NCI-H2029 treated with DMSO at 0.1 percent for 48 hours (cell line): ENCODE measurements at places on chromosomes 4 and X.

GRCh38 chr4:48470570-48470969, 12.6 kb upstream of the SLC10A4 start:
- no peak for DNase-seq

DNA sequence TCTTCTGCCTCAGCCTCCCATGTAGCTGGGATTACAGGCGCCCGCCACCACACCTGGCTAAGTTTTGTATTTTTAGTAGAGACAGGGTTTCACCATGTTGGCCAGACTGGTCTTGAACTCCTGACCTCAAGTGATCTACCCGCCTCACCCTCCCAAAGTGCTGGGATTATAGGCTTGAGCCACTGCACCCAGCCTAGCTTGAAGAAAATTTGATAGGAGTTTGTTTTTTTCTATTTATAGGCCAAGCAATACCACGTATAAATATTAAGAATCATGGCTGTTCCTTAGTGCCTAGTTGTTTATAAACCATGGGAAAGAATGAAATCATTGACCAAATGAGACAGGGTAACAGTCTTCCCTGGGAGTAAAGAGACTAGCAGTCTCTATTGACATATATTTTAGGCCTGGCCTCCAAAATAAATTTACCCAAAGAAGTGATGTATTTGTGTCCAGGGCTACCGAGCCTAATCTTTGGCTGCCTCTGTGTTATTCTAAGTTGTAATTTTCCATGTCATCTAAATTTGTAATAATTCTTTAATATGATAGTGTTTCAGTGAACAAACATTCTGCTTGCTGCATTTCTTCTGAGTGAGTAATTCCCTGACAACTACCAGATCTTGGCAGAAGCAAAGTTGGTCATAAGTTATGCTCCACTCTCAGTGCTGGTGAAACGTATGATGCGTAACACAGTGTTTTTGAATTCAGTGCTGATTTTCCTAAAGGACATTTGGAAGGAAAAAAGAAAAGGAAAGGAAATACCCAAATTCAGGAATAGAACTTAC, 10.3 kb downstream of the PKD2 start:
- DNase-seq: no peak

- no peak for DNase-seq
Measured at GRCh38 chrX:13702111-13702789, 13.3 kb downstream of the RAB9A start.

DNA sequence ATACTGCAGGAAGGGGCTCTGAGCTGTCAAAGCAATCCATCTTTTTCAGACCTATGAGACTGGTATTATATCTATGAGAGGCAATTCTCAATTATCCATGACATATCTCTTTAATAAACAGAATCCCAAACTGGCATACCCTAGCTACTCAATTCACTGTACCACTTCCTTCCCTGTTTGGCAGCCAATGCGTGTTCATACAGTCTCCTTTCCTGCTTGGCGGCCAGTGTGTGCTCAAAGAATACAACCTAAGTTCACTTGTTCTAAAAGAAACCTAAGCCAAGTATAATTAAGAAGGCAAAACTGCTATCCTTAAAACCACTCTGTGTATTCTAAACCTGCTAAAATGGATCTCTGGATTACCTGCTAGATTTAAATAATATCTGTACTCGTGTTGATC, 38.3 kb downstream of the ARHGEF9 start:
- DNase-seq: no peak

GRCh38 chr4:86184216-86184900, 175.5 kb downstream of the MAPK10 start:
- no peak for DNase-seq

DNA sequence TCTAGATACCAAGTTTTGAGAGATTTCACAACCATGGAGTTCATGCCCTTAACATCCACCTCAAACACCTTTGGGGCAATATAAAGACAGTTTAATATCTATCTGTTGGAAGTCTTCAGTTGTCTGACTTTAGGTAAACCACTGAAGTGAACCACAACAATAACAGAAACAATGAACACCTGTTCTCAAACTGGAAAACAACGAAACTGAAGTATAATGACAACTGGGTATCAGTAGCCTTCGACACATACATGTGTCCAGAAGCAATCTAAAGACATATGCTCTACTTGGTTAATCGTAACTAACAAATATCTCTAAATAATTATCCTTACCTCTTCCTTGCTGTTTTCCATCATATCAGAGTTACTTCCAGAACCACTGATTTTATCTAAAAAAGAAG, 87.8 kb downstream of the ATRX start:
- DNase-seq: no peak

DNA sequence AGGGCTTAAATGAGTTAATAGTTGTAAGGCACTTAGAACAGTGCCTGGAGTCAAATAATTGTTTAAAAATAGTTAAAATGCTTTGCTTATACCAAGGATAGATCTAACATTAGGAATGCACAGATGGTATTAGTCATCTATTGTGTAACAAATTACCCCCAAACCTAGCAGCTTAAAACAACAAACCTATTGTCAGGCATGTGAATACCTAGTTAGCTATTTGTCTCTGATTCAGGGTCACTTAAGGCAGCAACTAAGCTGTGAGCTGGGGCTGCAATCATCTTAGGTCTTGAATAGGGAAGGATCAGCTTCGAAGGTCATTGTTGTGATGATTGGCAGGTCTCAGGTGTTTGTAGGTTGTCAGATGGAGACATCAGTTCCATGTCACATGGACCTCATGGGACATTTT, 42.4 kb upstream of the AGA start:
- no peak for DNase-seq

DNA sequence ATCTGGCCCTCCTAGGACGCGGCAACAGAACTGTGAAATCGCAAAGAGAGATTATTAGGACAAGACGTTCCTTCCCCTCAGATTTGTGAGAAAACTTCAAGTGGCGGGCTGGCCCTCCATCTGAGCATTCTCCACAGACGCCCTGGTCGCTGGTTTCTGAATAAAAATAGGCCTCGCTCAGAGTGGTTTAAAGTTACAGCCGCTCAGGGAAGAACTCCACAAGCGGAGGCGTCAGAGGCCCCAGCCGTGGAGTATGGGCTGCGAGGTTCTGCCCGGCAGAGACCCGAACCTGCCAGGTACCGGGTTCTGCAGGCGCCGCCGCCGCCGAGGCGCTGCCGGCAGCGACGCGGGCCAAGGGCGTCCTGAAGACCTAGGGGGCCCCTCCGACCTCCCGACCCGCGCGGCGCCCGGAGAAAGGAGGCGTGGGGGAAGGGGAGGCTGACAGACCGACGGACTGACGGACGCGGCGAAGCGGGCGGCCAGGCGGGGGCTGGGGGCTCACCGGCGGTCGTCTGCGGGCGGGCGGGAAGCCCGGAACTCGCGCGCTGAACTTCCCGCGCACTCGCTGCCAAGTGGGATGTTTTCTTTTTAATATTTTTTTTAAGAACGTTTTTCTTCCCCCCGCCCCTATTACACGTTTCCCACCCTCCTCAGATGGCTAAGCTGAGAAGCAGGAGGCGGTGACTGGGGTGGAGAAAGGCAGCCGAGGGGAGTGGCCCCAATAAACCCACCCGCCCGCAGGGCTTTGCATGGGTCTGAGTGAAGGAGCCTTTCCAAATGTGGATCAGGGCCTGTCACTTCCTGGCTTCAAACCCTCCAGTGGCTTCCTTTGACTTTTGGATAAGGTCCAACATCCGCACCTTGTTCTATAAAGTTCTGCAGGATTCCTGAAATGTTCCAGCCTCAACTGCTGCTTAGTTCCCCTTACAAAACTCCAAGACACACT, at the start of gene PABPC4L:
PABPC4L (minus strand) TSS at position 574 of the 946 bp plus-strand sequence. CDS start 770 bp downstream, outside the sequence.
- no peak for DNase-seq

GRCh38 chrX:147894366-147894963, 17.3 kb upstream of the FMR1 start:
- DNase-seq: no peak

- no peak for DNase-seq
Measured at GRCh38 chrX:136781180-136781797, 557 bp upstream of the ARHGEF6 start.

DNA sequence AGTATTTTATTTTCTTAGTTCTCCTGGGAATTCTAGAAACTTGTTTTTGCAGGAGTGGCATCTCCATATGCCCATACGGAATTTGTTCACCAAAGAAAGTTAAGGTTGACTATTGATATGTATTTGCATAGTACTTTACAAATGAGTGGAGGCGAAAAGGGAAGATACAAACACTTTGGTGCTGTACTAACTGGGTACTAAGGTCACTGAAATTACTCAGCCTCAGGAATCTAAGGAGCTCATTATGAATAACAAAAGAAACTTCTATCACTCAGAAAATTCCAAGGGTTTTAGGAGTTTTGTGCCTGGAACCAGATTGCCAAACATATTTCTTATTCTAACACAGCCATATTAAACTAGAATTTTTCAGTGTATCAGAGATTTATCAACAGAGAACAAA, 27.4 kb upstream of the TMPRSS11B start:
- no peak for DNase-seq

DNA sequence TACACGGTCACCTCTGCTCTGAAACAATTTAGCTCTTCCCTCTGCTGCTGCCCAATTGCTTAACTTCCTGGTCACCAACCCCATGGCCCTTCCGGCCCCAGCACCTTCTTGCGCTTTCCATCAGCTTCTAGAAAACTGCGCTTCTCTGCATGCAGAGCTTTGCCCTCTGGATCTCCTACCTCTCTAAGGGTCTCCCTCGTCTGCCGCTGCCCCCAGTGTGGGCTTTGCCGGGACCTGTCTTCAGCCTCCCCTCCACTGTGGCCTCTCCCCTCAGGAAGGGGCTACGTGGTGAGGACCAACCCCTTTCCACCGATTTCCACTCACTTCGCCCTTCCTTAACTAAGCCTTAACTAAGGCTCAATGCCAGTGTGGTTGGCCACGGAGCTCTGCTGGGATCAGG, 94.6 kb downstream of the DCTD start:
- DNase-seq: no peak

GRCh38 chr4:147447786-147448185, 33.1 kb upstream of the EDNRA start:
- DNase-seq: no peak

- DNase-seq: no peak
Measured at GRCh38 chr4:145734576-145735346, 54.8 kb downstream of the C4orf51 start.

- DNase-seq: no peak
Measured at GRCh38 chrX:6968231-6968630, 179.3 kb upstream of the STS start.

GRCh38 chr4:26005764-26006163, 91.7 kb downstream of the SMIM20 start:
- DNase-seq: no peak

DNA sequence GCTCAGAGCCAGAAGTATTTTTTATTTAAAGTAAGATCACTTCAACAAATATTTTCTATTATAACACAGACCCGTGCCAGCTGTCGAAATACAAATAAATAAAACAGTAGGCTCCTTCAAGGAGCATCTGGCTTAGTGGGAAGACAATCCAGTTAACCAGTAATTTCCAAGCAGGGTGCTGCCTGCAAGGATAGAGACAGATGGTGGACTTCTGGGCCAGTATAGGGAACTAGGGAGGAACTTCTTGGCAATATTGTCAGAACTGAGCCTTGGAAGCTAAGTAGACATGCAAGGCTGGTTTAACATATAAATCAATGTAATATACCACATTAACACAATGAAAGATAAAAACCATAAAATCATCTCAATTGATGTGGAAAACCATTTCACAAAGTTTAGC, 17.0 kb upstream of the MTMR1 start:
- DNase-seq: no peak

GRCh38 chr4:159227984-159228383, 125.1 kb downstream of the RAPGEF2 start:
- no peak for DNase-seq

DNA sequence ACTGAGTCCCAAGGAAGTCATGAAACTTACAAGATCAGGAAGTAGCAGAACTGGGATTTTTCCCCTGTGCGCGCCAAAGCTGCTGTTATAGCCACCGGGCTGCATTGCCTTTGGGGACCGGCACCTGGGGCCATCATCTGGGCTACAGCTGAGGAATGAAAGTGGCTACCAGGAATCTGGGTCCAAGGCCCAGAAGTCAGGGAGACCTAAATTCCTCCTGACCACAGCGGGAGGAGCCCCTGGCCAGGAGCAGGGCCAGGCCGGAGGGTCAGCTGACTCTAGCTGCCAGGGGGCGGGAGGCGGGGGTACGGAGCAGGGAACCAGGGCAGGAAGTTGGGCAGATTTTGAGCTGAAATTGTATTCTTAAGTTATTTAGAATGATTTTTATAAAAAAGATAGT, 242.4 kb downstream of the EVC2 start:
- no peak for DNase-seq

GRCh38 chr4:156388826-156389225, 435.2 kb upstream of the CTSO start:
- no peak for DNase-seq

GRCh38 chr4:8205749-8206611, 6.9 kb downstream of the SH3TC1 start:
- peak; percentile 57 for DNase-seq

- DNase-seq: no peak
Measured at GRCh38 chr4:7515390-7515902, 80.7 kb upstream of the PSAPL1 start.

- DNase-seq: no peak
Measured at GRCh38 chr4:2413821-2414610, 4.4 kb downstream of the ZFYVE28 start.

- no peak for DNase-seq
Measured at GRCh38 chr4:128854433-128854832, 44.9 kb downstream of the JADE1 start.

DNA sequence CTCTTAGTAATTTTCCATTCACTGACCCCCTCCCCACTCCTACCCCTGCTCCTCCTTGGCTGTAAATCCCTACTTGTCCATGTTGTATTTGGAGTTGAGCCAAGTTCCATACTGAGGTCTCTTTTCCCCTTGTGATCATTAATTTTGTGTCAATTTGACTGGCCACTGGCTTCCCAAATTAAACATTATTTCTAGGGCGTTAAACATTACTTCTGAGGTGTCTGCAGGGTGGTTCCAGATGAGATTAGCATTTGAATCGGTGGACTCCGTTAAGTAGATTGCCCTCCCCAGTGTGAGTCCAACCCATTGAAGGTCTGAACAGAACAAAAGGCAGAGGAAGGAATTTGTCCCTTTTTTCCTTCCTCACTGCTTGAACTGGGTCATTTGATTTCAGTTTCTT, 25.7 kb downstream of the SLC39A8 start:
- DNase-seq: no peak

DNA sequence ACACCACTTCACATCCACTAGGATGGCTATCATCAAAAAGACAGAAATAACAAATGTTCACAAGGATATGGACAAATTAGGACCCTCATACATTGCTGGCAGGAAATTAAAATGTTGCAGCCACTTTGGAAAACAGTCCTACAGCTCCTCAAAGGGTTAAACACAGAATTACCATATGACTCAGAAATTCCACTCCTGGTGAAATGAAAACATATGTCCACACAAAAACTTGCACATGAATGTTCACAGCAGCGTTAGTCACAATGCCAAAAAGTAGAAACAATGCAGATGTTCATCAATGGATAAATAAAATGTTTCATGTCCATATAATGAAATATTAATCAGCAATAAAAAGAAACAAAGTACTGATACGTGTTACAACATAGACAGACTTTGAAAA, 15.1 kb downstream of the S100G start:
- no peak for DNase-seq
